Posterior vena cava (tissue), 2 donors: ENCODE measurements at places on chromosomes 5 and 9.

DNA sequence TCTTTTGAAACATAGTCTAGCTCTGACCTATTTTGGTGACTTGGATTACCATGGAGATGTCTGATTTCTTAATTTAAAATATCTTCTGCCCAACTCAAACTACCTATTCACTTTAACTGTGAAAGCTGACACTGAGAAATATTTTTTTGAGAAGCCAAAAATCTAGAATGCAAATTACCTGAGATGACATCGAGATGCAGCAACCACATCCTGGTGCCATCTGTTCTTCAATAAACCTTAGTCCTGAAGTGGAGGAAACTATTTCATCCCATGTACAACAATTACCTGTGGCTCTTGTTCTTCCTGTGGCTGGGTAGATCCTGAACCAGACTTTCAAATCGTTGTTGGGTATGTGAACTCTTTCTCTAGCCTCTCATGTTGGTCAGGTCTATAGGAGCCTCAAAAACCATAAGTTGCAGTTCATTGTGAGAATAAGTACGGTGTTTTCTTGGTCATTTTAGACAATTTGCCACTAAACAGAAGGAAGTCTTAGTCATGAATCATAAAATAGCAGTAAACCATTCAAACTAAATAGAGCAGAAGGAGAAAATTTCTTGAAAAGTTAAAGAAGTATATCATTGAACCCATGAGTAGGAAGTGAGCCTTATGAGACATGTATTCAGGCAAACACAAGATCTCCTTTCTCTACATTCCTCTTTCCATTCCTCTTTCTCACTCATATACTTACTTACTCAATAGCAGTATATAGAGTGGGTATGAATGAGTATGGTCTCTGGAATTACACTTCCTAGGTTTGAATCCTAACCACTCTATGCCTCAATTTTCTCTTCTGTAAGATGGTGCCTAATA lies 176.0 kb downstream of the HMHB1 start:
- no peak for DNase-seq

- DNase-seq: no peak
Observed at GRCh38 chr9:20835377-20836286, 151.6 kb downstream of the FOCAD start.

GRCh38 chr9:92720807-92721535 lies 43.7 kb downstream of the BICD2 start:
- DNase-seq: no peak

DNA sequence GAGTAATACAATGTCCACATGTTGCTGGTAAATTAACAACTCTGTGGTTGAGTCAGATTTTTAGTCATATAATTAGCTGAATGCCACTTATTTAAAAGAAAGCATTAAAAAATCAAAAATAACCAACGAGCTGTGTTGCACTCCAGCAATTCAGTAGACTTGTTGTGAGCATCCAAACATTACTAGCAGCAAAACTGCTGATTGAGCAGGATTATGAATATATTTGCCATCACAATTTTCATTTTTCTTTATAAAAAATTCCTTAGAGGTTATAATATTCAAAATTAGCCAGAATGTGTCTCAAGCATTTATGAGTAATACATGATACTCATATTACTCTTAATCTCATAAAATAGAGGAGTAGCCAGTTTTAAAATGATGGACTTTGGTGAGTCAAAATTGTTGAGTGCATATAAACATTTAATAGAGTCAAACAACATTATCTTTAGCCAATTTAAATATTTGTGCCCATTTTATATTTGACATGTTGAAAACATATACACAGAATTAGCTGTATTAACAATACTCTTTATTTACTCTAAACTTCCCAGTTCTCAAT lies 44.0 kb downstream of the ST8SIA4 start:
- no peak for DNase-seq

DNA sequence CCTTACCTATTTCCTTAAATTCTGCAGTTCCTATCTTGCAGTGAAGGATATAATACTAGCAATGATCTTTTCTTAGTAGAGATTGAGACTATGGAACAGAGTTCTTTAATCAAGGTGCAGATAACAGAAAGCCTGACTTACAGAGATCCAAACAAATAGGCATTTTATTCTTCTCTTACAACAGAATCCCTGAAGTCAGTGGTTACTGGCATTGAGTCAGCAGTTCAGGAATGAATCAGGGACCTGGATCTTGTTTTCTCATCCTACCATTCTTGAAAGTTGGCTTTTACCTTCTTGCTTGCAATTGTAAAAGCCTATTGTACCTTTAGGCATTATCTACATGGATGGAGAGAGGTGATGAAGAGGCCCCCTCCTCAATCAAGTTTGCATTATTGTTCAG lies 47.5 kb upstream of the TLE4 start:
- DNase-seq: no peak

DNA sequence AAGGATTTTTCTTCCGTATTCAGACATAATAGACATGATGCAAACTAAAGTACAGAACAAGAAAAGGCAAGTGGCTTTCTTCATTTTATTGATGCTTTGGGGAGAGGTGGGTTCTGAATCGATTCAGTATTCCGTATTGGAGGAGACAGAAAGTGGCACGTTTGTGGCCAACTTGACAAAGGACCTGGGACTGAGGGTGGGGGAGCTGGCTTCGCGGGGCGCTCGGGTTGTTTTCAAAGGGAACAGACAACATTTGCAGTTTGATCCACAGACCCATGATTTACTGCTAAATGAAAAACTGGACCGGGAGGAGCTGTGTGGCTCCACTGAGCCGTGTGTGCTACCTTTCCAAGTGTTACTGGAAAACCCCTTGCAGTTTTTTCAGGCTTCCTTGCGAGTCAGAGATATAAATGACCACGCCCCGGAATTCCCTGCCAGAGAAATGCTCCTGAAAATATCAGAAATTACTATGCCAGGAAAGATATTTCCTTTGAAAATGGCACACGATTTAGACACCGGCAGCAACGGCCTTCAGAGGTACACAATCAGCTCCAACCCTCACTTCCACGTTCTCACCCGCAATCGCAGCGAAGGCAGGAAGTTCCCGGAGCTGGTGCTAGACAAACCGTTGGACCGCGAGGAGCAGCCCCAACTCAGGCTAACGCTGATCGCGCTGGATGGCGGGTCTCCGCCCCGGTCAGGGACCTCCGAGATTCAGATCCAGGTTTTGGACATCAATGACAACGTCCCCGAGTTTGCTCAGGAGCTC lies 551 bp downstream of the PCDHB6 start:
- no peak for DNase-seq

- DNase-seq: peak; percentile 78
Observed at GRCh38 chr5:151208481-151208914, 15.4 kb downstream of the CCDC69 start.

- no peak for DNase-seq
Observed at GRCh38 chr5:168772316-168772961, 193.3 kb upstream of the PANK3 start.

DNA sequence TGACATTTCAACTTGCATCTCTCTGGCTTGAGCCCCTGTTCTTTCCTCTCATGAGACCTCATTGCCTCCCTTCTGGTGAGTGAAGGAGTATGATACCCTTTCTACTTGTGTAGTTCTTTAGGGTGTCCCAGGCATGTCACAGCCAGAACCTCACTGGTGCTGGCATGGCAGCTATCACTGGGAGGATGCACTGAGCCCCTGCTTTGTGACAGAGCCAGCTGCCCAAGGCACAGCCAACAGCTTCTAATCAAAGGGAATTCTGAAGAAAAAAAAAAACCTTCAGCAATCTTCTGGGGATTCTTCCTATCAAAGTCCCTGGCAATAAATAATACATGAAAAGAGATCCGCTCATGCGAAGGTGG lies 652.6 kb upstream of the KLF4 start:
- no peak for DNase-seq

GRCh38 chr5:68007451-68007850 lies 208.1 kb upstream of the PIK3R1 start:
- DNase-seq: peak; percentile 82

GRCh38 chr5:128749136-128749898 lies 211.3 kb upstream of the FBN2 start:
- DNase-seq: no peak

DNA sequence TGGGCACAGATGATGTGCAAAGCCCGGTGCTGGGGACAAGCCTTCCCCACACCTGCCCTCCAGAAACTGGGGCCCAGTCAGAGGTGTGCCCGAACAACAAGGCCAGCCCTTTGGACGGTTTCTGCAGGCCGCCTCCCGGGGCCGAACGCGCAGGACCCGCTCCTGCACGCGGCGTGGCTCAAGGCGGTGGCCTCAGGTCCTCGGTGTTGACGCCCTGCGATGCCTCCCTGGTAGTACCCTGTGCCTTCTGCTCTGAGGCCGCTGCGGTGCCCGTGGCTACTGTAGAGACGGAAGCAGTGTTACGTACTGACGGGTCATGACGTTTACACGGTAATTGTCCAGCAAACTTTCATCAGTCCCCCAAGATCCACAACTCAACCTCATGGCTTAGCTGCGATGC lies 33.5 kb upstream of the FANCC start:
- DNase-seq: no peak

DNA sequence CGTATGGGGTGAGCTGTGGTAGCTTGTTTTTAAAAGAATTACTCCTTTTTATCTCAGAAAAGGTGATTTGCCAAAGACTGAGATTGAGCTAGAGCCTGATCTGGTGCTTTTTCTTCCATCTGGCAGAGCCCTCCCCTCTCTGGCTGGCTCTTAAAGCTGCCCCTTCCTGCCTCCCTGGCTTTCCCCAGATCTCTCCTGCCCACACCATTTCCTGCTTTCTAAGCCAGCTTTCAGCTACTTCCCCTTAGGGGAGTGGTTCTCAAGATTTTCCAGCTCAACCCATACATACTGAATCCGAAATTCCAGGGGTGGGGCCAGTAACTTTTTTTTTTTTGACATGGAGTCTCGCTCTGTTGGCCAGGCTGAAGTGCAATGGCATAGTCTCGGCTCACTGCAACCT lies 4.8 kb upstream of the ACOT12 start:
- DNase-seq: no peak

- DNase-seq: no peak
Observed at GRCh38 chr9:96321515-96321914, 19.5 kb upstream of the HSD17B3 start.

GRCh38 chr5:34740389-34740806 lies 84.3 kb downstream of the RAI14 start:
- DNase-seq: no peak

GRCh38 chr9:42388146-42388690 lies 204.8 kb downstream of the SPATA31A6 start:
- no peak for DNase-seq

GRCh38 chr9:20300430-20301115 lies 321.7 kb downstream of the MLLT3 start:
- no peak for DNase-seq
